Right kidney (tissue), 9 donors: ENCODE measurements at places on chromosomes 11 and 22.
A peak's percentile ranks its signal among the peaks of the same experiment; 100 is the strongest.

DNA sequence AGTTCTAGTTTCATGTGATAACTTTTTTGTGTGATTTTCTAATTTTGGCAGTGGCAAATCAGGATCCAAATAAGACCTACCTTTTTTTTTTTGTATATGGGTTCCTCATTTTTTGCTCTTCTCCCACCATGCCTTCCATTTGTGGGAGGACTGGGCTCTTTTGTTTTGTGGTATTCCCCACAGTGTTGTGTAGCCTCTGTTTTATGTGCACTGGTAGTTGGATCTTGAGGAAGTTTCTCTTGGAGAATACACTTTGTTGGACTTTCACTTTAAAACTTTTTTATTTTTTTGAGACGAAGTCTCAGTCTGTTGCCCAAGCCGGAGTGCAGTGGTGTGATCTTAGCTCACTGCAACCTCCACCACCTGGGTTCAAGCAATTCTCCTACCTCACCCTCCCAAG is 39.7 kb downstream of the PPP6R3 start:
- DNase-seq = no peak

GRCh38 chr11:99160447-99160846 is 139.7 kb downstream of the CNTN5 start:
- no peak for DNase-seq

- DNase-seq = no peak
These were observed 13.1 kb upstream of the RAB38 start for GRCh38 chr11:88188251-88188931.

DNA sequence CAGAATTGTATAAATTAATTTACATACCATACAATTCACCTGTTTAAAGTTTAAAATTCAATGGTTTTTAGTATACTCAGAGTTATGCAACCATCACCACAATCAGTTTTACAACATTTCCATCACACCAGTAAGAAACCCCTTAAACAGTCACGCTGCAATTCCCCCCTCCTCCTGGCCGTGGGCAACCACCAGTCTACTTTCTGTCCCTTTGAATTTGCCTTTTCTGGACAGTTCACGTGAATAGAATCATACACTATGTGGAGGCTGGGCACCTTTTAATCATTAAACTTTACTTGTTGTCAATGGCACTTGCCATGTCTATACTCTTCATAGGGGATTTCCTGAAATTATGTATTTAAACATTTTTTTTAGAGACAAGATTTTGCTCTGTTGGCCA is 20.1 kb upstream of the SWAP70 start:
- DNase-seq = no peak

DNA sequence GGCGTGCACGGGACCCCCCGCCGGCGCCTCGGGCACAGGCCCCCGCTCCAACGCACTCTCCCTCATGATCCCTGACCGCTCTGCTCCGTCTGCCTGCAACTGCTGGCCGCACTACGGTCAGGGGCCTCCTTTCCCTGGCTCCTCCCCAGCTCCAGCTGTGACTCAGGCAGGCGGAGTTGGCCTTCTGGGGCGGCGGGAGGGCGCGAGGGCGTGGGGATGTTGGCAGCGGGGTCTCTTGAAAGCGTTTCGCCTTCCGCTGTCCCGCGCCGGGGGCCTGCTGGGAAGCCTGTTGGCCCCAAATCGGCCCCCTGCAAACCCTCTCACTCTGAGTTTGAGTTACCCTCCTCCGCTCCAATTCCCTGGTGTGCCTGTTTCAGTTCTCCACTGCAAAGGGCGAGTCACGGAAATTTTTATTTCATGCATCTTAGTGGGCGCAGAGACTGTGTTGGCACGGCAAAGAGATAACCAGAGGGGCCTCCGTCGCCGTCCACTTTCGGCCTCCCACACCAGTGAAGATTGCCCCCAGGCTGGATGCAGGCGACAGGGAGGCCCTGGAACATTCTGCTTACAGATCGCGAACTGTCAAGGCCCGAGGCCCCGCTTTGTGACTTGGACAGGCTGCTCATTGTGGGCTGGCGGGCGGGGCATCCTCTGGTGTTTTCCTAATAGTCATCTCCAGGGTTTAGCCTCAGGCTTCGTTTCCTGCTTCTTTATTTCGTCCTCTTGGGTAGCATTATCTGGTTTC is at the start of gene CAVIN3:
TSS of gene CAVIN3 (minus strand) at position 91 of the 745 bp plus-strand sequence. CDS start at position 66, 25 bp downstream.
- DNase-seq = no peak

GRCh38 chr11:8656291-8656690 is 26.2 kb downstream of the TRIM66 start:
- DNase-seq = no peak

DNA sequence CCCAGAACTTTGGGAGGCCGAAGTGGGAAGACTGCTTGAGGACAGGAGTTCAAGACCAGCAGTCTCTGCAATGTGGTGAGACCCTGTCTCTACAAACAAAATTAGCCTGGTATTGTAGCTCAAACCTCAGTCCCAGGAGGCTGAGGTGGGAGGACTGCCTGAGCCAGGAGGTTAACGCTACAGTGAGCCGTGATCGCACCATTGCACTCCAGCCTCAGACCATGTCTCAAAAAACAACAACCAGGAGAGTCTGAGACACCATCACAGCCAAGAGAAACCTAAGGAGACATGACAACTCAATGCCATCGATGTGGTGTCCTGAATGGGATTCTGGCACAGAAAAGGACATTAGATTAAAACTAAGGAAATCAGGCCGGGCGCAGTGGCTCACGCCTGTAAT is 28.3 kb upstream of the KDM2A start:
- DNase-seq = no peak

DNA sequence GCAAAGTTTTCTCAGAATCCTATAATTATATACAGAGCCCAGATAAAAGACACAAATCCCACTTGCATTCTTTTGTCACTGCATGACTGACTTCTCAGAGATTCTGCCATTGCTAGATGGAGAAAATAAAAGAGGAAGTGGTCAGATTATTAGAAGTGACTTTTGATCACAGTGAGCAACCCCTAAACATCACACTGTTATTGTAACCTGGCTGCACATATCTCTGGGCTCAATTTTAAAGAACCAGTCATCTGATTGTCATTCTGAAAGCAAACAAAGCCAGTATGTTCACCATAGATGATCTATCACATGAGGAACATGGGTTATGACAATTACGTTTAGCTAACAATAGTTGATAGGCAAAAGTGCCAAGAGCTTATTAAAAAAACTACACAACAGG is 47.8 kb downstream of the COPB1 start:
- DNase-seq = no peak

DNA sequence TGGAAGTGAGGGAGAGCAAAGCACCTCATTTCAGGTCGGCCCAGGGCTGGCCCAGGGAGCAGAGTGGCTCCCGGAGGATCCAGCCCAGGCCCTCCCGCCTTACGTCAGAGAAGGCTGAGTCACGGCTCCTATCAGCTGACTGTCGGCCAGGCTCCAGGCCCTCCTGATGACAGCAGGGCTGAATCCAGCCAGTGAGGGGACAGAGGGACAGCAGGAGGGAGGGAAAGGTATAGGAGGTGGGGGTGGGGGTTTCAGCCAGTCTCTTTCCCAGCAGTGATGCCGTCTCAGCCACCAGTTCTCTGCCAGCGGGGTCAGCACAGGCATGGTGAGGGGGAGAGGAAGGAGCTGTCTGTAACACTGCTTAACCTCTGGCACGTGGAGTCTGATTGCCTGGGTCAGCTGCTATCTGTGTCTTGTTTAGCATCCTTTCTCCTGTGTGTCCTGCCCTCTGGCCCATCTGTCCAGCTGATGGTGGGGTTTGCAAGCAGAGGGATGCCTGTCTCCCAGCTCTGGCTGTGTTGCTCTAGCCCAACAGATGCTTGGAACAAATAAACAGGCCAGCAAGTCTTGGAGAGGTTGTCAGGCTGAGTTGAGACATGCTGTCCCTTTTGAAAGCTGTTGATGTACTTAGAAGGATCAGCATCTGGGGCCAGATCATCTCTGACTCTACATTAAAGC is 74.0 kb downstream of the ADAMTS15 start:
- no peak for DNase-seq

DNA sequence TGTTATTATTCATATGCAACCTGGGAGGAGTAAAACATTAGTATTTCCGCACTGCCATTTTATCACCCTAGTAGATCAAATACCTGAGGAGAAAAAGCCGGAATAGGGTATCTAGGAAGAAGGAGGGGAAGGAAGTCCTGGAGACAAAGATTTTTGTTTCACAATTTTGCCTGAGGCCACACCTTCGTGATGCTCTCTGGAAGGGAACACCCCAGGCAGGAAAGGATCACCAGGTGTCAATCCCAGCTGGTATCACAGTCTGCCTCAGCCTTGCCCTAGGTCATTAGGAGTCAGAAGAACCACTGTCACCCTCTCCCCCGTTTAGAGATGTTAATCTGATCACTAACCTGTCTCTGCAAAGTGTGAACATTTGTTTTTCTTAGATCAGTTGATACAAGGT is 35.4 kb upstream of the IGSF9B start:
- no peak for DNase-seq

DNA sequence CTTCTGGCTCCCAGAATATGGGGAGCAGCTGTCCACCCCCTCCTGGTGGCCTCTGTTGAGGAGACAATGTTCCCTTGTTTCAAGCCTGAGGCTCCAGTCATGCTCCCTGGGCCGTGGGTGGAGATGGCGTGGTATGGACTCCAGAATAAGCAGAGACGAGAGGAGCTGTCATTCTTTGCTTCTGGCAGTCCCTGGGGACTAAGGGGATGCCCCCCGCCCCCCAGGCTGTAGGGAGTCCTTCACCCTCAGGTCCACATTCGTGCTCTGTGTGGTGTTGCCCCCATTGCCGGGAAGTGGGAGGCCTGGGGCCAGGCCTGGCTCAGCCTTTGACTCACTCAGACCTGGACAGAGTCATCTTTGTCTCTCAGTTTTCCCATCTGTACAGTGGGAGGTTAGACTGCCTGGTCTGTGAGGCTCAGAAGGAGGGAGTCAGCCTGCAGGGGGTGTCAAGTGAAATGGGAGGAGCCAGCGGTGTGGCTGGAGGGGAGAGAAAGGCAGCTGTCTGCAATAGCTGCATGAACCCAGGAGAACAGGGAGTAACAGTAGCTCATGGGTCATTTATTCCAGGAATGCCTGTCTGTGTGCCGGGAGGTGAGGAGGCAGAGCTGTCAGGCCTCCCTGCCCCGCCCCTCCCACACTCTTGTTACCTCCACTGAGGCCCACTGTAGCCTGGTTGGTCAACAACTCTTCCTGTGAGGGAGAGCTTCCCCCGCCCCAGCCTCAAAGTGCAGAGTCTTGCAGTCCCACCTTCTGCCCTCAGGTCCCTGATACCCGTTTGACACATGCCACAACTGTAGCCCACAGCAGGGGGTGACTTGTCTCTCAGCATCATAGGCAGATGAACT is 6.3 kb downstream of the ARHGEF17 start:
- peak; percentile 60 for DNase-seq

GRCh38 chr11:20522536-20522935 is 76.9 kb upstream of the SLC6A5 start:
- no peak for DNase-seq

DNA sequence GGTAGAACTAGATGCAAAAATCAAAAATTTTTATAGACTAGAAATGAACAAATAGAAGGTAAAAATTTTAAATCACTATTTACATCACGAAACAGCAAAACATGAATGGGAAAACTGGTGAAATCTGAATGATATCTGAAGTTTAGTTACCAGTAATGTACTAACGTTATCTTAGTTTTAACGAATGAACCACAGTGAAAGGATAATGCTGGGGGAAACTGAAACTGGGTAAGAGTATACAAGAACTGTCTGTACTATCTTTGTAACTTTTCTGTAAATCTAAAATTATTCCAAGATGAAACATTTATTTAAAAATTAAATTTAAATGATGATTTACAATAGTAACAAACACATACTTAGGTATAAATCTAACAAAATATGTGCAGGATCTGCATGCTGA is 7.4 kb downstream of the GDPD4 start:
- no peak for DNase-seq

GRCh38 chr22:38432264-38432663 is 22.7 kb downstream of the KCNJ4 start:
- no peak for DNase-seq

- DNase-seq = no peak
These were observed 14.1 kb downstream of the CAPRIN1 start for GRCh38 chr11:34065505-34066203.

- no peak for DNase-seq
These were observed 141.6 kb downstream of the TRPC6 start for GRCh38 chr11:101442171-101442570.

- DNase-seq = no peak
These were observed 25.6 kb downstream of the OR2AG2 start for GRCh38 chr11:6746086-6746618.

DNA sequence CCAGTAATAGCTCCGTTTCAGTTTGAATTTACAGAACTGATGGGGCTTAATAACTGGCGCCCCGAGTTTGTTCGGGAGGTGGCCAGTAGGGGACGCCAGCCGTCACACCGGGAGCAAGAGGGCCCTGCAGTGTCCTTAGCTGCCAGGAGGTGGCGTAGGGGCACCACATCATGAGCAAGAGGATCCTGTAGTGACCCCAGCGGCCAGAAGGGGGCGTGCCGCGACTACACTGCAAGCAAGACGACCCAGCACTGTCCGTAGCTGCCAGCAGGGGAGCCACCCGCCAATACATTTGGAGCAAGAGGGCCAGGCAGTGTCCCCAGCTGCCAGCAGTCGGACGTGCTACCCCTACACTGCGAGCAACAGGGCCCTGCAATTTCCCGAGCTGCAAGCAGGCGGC is 663.7 kb upstream of the B3GAT1 start:
- DNase-seq = no peak

GRCh38 chr22:38728871-38729796 is 23.4 kb downstream of the GTPBP1 start:
- DNase-seq = no peak

GRCh38 chr22:24517446-24517845 is 22.3 kb downstream of the UPB1 start:
- DNase-seq = no peak

DNA sequence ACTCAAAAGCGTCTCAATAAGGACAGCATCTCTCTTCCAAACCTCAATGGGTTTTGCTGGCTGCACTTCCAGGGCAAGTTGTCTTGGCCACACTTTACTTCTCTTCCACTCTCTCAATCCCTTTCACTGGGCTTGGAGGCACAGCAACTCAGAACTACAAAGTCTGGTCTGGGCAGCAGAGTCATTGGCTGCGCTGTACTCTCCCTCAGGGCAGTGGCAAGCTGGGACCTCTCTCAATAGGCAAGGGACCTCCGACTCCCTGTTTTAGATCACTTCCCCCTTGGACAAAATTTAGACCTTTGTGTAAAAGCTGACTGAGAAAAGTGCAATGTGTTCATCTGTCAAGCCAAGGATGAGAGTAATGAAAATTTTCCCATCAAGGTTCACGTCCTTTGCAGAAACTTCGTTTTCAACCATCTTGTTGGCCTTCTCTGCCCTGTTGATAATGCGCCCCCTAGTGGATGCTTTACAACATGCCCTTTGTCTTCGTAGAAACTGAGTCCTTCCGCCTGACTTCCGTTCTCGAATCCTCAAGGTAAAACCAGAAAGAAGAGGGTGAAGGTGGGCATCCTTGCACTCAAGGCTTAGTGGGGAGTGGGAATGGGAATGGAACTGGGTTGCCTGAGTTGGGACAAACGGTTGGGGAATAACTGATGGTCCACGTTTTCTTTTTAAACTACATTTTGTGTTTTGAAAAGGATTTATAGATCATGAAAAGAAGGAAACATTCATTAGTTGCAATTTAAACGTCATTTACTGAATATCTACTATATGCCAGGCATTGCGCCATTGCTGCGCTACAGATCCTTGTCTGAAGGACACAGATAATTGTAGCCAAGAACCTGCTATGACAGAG is 99.1 kb downstream of the CD44 start:
- DNase-seq = no peak

- no peak for DNase-seq
These were observed 41.5 kb upstream of the PPARA start for GRCh38 chr22:46108564-46109473.

- DNase-seq = no peak
These were observed 114.2 kb upstream of the NAV2 start for GRCh38 chr11:19598456-19598855.

- no peak for DNase-seq
These were observed 4.5 kb downstream of the IRF7 start for GRCh38 chr11:611001-611996.

- no peak for DNase-seq
These were observed at the start of gene JAML for GRCh38 chr11:118224511-118225188. Gene JAML (minus strand): TSS chr11:118225011. CDS start chr11:118214866, 10,145 bp downstream.
